ENCODE measurements at places on chromosomes 3 and 15.

GRCh38 chr3:171984883-171985282 lies 54.5 kb upstream of the FNDC3B start:
- no peak for DNase-seq

DNA sequence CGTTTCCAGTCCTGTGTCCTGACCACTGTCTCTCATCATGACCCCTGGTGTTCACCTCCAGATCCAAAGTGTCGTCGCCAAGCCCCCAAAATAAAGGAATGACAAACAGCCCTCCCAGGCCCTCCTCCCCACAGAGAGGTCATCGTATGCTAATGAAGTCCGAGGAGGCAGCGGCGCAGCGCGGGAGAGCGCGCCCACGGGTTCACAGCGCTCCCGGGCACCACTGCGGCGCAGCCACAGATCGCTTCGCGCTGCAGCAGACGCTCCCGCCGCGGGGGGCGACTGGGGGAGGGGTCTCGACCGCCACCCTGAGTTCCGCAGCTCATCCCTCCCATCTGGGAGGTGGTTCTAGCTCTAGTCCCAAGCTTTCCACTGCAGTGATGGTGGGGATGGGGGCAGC lies 1.3 kb downstream of the DGKG start:
- DNase-seq: no peak

DNA sequence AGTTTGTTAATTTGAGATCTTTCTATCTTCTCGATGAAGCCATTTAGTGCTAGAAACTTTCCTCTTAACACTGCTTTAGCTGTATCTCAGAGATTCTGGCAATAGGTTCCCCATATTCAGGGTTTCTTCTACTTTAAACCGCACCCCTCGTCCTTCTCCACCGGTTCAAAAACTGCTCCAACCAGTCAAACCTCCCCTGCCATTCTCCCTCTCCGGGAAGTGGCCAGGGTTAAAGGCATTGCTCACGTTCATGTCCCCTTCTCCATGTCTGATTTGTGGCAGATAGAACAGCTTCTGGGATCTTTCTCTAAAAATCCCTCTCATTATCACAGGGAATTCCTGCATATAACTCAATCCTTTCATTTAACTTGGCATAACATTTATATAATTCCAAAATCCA lies 14.4 kb downstream of the ALDH1L1 start:
- DNase-seq: no peak

- DNase-seq: no peak
These were observed 18.1 kb upstream of the BOC start for GRCh38 chr3:113193288-113193687.

DNA sequence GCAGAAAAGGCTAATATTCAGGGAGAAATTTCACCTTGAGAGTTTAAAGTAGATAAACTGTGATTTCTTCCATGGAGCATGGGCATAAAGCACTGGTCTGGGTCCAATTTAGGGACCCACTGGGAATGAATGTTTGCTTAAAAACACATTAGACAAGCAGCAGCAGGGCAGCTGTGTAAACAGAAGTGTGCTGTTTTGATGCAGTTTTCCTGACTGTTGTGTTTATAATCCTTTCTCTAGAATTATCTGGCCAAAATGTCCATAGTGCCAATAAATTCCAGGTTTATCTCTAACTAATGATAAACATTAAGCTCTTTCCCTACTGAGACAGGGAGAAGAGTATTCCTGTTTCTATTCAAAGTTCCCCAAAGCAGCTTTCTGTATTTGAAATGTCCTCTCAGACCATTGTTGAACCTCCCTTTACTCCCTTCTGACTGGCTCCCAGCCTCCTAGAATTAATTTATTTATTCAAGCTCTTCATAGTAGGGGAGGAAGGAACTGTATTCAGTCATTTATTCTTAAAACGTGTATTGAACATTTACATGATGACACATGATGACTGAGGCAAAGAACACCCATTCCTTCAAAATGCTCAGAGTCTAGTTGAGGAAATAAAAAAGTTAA lies 7.0 kb upstream of the TM4SF18 start:
- DNase-seq: no peak

GRCh38 chr15:33860754-33861153 lies 107.5 kb upstream of the CHRM5 start:
- DNase-seq: no peak

DNA sequence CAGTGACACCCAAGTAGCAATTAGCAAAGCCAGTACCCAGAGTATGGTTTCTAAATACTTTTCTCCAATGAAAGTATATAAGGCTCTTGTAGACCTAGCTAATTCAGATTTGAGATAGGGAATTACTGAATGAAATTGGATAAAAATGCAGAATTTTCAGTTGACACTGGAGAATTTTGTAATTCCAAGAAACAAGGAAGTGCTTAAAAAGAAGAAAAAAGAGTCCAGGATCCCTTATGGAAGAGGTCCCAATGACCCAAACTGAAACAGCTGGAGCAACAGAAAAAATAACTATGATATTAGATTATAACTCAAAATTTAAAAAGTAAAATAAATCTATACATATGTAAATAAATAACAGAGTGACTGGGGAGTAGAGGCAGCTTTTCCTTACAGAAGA lies 335.2 kb downstream of the C3orf38 start:
- no peak for DNase-seq

DNA sequence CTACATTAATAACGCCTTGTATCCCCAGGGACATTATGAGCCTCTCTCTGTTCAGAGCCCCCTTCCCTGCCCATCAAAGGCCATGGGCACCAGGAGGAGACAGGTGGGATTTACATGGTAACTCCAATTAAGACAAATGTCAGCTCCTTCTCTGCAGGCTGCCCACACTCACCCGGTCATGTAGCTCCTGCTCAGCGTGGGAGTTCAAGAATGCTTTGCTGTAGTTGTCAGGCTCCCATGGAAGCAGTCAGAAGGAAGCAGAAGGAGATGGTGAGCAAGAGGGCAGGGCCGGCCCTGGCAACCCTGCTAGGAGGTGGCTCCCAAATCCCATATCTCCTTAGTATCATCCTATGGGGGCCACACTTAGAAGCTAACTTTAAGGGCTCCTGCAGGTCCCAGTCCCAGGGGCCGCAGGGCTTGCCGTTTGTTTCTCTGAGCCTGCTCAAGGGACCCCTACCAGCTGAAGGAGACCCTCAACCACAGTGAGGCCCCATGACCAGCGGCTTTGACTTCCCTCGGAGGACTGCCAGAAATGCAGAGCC lies 218.4 kb upstream of the TLE3 start:
- no peak for DNase-seq

- DNase-seq: no peak
These were observed 472.7 kb upstream of the ARL6 start for GRCh38 chr3:97291901-97292300.

GRCh38 chr15:61759639-61760038 lies 300.6 kb downstream of the VPS13C start:
- no peak for DNase-seq

DNA sequence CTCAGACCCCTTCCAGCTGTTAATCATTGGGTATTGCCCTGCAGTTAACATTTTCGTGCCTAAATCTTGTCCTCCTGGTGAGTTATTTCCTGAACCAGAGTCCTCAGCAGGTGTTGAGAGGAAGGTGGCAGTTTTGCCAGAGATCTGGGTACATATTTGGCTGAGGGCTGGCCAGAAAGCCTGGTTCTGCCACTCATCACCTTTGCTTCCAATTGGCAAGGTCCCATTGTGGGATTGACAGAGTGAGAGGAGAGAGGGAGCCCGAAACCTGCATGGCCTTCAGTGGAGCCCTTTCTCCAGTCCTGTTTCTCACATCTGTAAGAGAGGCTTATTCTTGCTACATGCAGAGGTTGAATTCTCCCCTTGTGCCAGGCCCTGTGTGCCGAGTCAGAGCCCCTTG lies 8.9 kb upstream of the TKT start:
- DNase-seq: no peak

GRCh38 chr15:90058308-90058707 lies 44.0 kb downstream of the IDH2 start:
- DNase-seq: no peak

GRCh38 chr3:173255555-173255954 lies 114.5 kb upstream of the SPATA16 start:
- DNase-seq: no peak

DNA sequence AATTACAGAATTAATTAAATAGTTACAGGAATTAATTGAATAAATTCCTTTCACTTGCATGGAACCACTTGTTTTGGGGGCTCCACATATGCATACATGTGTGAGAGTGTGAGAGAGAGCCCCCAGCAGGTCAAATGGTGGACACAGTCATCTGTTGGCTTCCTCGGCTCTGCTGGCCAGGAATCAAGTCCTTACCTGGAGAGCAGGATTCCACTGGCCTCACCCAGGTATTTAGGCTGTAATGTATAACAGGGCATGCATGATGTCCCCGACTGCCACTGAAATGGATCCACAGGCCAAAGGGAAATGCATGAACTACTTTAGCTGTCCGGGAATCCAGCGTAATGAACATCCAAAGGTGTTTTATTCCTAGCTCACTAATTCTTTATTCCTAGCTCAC lies 139.7 kb upstream of the SMAD3 start:
- no peak for DNase-seq

DNA sequence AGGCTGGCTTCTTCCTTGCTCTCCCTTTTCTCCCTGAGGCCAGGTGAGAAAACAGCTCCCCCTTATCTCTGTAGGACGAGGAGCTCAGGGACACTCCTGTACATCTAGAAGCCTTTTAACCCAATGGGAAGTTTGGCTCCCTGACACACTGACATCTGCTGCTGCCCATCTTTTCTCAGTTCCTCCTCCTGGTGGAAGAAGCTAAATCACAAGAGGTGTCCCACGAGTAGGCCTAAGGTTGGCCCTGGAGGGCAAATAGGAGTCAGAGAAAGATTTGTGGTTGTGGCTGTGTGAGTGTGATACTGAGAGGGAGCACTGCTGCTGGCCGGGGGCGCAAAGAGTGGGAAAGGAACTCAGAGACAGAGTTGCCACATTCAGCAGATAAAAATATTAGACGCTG lies 49.5 kb downstream of the ARHGAP31 start:
- no peak for DNase-seq

DNA sequence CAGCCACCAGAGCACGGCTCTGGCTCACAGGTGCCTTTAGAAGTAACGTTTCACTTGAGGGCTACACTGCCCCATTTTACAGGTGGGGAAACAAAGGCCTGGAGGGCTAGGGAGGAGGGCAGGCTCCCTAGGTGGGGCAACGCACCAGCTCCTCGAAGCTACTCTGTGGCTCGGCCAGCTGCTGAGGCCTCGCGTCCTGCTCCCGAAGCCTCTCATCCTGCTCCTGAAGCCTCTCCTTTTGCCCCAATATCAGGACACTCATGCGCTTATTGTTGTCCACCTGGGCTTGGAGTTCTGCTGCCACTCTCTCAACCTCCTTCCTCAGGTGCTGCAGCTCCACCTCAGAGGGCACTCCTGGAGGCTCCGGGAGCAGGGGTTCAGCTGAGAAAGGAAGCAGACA lies 28.2 kb upstream of the OR4F6 start:
- DNase-seq: no peak

- no peak for DNase-seq
These were observed 253.9 kb downstream of the RORA start for GRCh38 chr15:60975218-60975617.

DNA sequence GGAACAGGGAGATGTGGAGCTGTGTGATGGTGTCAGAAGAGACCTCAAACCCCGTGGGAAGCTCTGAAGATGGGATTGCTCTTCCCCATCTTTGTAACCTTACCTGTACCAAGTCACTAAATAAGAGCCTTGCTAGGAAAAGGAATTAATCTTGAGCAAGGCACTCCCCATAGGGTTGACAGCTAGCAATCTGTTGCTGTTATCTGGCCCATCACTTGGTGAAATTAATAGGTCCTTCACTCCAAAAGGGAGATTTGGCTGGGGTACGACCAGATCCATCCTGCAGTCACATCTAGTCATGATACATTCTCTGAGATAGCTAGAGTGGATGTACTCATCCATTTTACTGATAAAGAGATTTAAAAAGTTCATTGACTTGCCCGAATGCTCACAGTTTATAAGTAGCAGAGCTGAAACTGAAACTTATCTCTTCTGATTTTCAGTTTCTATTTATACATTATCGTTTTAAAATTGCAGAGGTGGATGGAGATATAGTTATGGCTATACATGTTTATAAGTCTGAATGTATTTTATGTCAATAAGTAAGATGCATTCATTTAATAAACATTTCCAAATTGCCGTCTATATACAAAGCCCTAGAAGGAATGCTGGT lies 299.1 kb upstream of the MCTP2 start:
- DNase-seq: no peak

DNA sequence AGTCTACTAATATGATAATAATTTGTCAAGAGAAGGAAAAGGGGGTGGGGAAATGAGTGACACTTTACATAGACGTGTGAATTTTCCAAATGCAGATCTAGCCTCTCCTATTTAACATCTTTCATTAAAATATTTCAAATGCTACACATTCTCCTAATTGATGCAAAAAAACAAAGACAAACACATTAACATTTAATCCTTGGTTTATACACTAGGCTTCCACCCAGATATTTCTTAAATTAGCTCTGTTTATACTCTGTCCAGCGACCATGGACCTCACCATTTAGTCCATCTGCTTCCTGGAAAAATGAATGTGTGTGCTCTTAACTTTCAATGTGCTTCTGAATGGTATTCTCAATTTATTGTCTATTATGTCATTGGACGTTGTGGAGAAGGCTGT lies 409.9 kb downstream of the LSAMP start:
- no peak for DNase-seq

- no peak for DNase-seq
These were observed 18.9 kb downstream of the HOMER2 start for GRCh38 chr15:82933576-82933975.

DNA sequence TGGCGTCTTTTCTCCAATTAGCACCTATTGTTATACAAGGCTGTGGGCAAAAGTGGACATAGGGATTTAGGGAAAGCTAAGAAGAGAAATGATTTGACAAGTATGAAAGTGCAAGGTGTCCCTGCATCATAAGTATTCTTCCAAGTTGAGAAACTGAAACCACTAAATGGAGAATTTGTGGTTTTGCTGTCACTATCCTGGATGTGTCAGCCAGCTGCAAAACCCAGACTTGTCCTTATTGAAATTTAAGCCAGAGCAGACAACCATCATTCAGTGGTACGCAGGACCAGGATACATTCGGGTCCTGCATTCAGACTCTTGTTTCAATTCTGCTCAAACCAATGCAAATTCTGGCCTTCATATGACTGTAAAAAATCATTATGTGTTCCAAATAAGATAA lies 384.8 kb upstream of the TGFBR2 start:
- DNase-seq: no peak

GRCh38 chr3:195060531-195061291 lies 210.2 kb downstream of the XXYLT1 start:
- no peak for DNase-seq

GRCh38 chr3:82783194-82783593 lies 1021.7 kb upstream of the GBE1 start:
- no peak for DNase-seq

DNA sequence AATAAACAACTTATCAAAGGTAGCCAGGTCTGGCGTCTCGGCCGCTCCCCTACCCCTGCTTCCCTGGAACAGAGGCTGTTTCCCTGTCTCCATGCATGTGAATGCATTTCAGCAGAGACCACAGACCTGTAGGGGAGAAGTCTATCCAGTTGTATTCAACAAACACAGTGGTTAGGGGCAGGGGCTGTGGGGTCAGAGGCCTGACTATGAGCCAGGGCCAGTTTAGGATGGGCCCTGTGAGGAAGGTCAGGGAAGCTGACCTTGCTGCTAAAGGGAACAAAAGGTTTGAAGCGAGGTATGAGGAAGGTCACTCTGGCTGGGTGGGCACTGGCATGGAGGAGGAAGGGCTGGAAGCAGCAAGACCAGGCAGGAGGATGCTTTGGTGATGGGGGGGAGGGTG lies 184.6 kb downstream of the XXYLT1 start:
- no peak for DNase-seq

All from stimulated activated CD8-positive, alpha-beta memory T cell treated with anti-CD3 and anti-CD28 coated beads, Interleukin-2, amount 100 ng/mL, for 1 hour (primary cell).